Mesothelial cell of epicardium (in vitro differentiated cells): ENCODE measurements at places on chromosomes 13 and 19. TPM values are rescaled to one million over a fixed set of nuclear protein-coding genes. Genes with fewer than 3 reads are reported as not detected.

- no peaks in the 10 kb centered on the region for H3K27me3 ChIP-seq
- H3K27ac ChIP-seq, result peak overlapping the region; percentile 86
- peaks cover 21% of the 10 kb centered on the region for H3K36me3 ChIP-seq
- DNase-seq, result no peak
- H3K4me3 ChIP-seq, result peak overlapping the region; percentile 79
Measured at GRCh38 chr19:53102206-53102755, 941 bp downstream of the ZNF160 start.

DNA sequence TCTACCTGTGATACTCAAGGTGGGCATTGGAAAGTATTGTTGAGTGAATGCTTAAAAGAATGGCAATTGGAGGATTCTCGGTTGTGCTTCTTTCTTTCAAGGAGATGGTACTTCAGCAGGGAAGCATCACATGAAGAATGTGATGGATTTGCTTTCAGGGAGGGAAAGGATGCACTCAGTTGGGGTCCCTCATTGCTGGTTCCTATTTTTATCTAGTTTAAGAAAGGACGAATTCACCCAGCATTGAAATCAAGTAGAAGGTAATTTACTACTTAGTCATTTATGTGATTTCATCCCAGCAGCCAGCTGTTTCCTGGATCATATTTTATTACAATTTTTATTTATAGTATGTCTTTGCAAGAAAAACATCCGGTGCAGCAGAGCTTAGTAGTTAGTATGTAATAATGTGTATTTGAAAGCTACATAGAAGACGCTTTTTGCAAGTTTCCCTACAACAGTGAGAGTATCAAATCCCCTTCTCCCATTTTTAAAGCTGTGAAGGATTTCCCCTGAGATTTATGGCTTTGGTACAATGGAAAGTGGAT lies 417.9 kb downstream of the GPC5 start:
- no peaks in the 10 kb centered on the region for H3K36me3 ChIP-seq
- DNase-seq, result no peak
- no peaks in the 10 kb centered on the region for H3K27me3 ChIP-seq
- no peak overlapping the region for H3K4me3 ChIP-seq
- H3K27ac ChIP-seq, result no peak overlapping the region

GRCh38 chr13:43785650-43786471 lies 911 bp downstream of the ENOX1 start:
- peaks cover 20% of the 10 kb centered on the region for H3K27me3 ChIP-seq
- H3K36me3 ChIP-seq, result no peaks in the 10 kb centered on the region
- peak overlapping the region; percentile 58 for H3K27ac ChIP-seq

DNA sequence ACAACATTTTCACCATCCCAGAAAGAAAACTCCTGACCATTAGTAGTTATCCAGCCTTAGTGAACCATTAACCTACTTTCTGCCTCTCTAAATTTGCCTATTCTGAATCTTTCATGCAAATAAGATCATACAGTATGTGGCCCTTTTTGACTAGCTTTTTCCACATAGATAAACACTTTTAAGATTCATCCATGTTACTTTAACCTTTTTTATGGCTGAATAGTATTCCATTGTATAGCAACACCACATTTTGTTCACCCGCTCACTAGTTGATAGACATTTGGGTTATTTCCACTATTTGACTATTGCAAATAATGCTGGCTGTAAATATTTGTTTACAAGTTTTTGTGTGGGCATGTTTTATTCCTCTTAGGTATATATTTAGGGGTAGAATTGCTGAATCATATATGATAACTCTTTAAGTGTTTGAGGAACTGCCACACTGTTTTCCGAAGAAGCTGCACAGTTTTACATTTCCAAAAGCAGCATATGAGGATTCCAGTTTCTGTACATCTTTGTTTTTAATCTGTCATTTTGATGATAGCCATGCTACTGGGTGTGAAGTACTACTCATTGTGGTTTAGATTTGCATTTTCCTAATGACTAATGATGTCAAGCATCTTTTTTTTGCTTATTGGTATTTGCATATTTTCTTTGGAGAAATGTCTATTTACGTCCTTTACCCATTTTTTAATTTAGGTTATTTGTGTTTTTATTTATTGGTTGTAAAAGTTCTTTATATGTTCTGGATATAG lies 17.1 kb downstream of the COG6 start:
- no peak overlapping the region for H3K27ac ChIP-seq
- no peak for DNase-seq
- H3K4me1 ChIP-seq, result no peaks in the 10 kb centered on the region
- H3K4me3 ChIP-seq, result no peak overlapping the region
- H3K36me3 ChIP-seq, result peaks cover 7% of the 10 kb centered on the region
- H3K27me3 ChIP-seq, result no peaks in the 10 kb centered on the region

- H3K27ac ChIP-seq, result no peak overlapping the region
- H3K4me1 ChIP-seq, result no peaks in the 10 kb centered on the region
- H3K4me3 ChIP-seq, result no peak overlapping the region
- no peaks in the 10 kb centered on the region for H3K27me3 ChIP-seq
- H3K36me3 ChIP-seq, result peaks cover 4% of the 10 kb centered on the region
Measured at GRCh38 chr19:23470873-23471545, 75.7 kb upstream of the ZNF91 start.

DNA sequence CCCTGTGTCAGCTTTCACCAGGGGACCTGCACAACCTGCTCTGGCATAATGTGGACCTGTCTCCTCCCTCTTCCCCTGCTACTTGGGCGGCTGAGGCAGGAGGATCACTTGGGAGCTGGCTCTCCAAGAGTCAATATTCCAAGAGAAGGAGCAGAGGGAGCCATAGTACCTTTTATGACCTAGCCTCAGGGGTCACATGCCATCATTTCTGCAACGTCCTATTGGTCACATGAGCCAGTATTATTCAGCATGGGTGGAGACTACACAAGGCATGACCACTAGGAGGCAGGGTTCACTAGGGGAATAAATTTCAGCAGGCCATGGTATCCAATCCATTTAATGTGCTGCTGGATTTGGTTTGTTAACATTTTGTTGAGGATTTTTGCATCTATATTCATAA lies 12.0 kb upstream of the SHFL start:
- no peaks in the 10 kb centered on the region for H3K36me3 ChIP-seq
- no peak for DNase-seq
- no peak overlapping the region for H3K4me3 ChIP-seq
- H3K4me1 ChIP-seq, result no peaks in the 10 kb centered on the region
- H3K27me3 ChIP-seq, result peaks cover 39% of the 10 kb centered on the region

DNA sequence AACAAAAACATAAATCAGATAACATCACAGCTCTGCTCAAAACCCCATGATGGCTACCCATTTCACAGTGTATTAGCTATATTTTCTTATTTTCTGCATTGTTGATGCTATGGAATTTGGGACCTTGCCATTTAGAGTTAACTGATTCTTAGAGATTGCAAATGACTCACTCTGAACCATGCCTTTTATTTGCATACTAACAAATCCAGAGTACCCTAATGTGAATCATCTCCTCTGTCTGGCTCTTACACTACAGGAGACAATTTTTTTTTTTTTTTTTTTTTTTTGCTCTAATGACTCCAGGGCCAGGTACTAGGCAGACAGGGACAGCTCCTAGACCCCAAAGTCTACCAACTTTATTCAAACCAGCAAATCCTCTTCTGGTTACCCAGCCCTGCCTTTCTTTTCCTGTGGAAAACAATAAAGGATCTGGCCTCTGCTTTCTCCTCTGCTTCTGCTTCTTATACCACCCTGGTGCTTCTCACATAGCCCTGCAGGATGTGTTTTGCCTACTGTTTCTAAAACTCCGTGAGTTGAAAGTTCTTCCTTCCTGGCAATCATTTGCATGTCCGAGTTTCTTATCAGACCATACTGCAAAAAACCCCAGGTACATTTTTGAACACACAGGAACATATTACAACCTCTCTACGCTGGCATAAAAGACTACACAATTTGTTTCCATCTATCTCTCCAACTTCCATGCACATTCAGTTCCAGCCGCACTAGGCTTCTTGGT lies 10.6 kb upstream of the ZNF460 start:
- no peak overlapping the region for H3K4me3 ChIP-seq
- DNase-seq, result no peak
- H3K4me1 ChIP-seq, result no peaks in the 10 kb centered on the region
- no peaks in the 10 kb centered on the region for H3K27me3 ChIP-seq
- no peak overlapping the region for H3K27ac ChIP-seq
- peaks cover 10% of the 10 kb centered on the region for H3K36me3 ChIP-seq

GRCh38 chr19:43723588-43723987 lies 7.7 kb downstream of the IRGC start:
- H3K27ac ChIP-seq, result no peak overlapping the region
- H3K36me3 ChIP-seq, result peaks cover 8% of the 10 kb centered on the region
- DNase-seq, result no peak
- no peak overlapping the region for H3K4me3 ChIP-seq

GRCh38 chr13:42997381-42997780 lies 5.3 kb upstream of the EPSTI1 start:
- DNase-seq, result no peak
- peaks cover 32% of the 10 kb centered on the region for H3K4me1 ChIP-seq
- H3K27me3 ChIP-seq, result no peaks in the 10 kb centered on the region
- peak overlapping the region; percentile 83 for H3K27ac ChIP-seq
- H3K4me3 ChIP-seq, result no peak overlapping the region

DNA sequence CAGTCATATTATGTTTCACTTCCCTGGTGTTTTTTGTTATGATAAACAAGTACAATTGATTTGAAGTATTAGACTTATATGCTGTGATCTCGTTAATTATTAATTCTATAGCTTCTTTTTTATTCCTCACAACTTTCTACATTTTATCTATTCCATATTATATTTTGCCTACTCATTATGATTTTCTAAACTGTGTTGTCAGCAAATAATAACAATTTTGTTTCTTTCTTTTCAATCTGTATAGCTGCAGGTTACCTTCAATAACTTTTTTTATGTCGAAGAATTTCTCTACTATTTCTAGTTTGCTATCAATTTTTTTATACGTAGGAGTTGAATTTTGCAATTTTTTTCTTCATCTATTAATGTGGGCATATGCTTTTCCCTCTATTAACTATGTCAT lies 304.4 kb downstream of the PCDH17 start:
- no peaks in the 10 kb centered on the region for H3K4me1 ChIP-seq
- no peak overlapping the region for H3K4me3 ChIP-seq
- H3K27me3 ChIP-seq, result no peaks in the 10 kb centered on the region
- no peak overlapping the region for H3K27ac ChIP-seq
- no peak for DNase-seq
- H3K36me3 ChIP-seq, result no peaks in the 10 kb centered on the region

B3GNT8 gene
- 4.5 to 5.1 TPM (median 4.9 TPM) in 3 replicates for total RNA-seq

NFIC gene
- 28.6 to 32.9 TPM (median 32.2 TPM) in 3 replicates for total RNA-seq

CHMP2A gene
- total RNA-seq, result 82.9 to 86.5 TPM (median 84.3 TPM) in 3 replicates

GPR180 gene
- 6.5 to 6.8 TPM (median 6.5 TPM) in 3 replicates for total RNA-seq

KCNJ14 gene
- total RNA-seq, result 2.7 to 2.8 TPM (median 2.8 TPM) in 3 replicates
